Stimulated activated CD8-positive, alpha-beta memory T cell treated with anti-CD3 and anti-CD28 coated beads, Interleukin-15, amount 100 ng/mL, for 4 hours (primary cell): ENCODE measurements at places on chromosomes 16 and 17.

DNA sequence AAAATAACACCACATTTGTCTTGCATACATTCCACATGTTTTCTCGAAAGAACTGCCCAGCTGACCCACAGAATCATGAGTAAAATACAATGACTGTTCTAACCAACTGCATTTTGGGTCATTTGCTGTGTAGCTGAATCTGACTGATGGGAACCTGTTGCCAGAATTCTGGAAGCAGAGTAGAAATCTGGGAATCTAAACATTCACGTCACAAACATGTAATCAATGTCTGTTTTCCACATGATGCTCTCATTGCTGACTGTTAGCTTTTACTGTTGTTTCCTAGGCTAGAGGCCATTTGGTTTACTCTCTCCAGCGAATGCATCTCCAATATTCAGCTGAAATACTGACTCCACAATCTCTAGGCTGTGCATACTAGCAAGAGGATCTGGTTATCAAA, 710.1 kb downstream of the KCNJ2 start:
- no peak for DNase-seq

GRCh38 chr16:12362482-12363458, 386.2 kb downstream of the SNX29 start:
- no peak for DNase-seq

DNA sequence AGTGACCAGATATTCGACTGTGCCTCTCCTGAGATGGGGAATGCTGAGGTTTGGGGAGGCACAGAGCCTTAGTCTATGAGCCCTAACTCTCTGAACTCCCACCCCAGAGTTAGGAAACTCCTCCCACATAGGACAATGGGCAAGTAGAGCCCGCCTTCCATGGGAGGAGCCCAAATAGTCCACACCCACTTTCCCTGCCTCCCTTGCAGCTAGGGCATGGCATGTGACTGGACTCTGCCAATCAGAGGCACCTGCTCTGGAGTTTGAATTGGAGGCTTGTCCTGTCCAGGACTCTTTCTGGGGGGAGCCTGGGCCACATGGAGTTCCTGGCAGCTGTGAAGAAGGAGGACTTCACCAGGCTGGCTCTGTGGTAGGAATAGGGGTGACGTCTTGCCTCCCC, 48.4 kb downstream of the SOCS1 start:
- DNase-seq = no peak

GRCh38 chr16:50195276-50195675, 42.2 kb downstream of the TENT4B start:
- DNase-seq = no peak

- no peak for DNase-seq
Observed at GRCh38 chr16:24037335-24037734, 201.6 kb downstream of the PRKCB start.

DNA sequence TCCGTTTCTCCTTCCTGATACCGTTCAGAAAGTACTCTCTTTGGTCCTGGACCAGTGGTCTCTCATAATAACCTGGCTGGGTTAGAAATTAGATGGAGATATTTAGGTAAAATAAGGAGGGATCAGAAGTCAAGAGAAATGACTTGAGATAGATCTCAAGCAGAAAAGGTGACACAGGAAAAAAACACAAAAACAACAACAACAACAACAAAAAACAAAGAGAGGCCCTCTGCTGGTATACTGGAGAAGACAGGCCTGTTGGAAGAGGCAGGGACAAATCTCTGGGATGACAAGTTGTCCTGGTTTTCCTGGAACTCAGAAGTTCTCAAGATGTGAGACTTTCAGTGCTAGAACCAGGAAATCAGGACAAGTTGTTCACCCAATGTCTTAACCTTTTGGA, 430.5 kb downstream of the SHISA9 start:
- no peak for DNase-seq

DNA sequence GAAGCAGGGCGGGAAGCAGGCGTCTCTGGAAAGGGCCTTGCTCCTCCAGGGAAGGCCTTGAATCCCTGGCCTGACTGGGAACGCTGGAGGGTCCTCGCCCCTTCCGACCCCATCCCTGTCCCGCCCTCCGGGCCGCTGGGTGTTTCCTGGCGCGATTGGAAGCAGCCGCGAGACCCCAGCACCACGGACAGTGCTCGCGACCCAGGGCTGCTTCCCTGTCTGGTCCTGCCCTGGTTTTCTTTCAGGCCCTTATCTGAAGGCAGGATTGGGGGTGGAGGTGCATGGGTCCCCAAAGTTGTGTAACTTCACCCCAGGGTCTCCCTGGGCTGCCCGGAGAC, 2.1 kb downstream of the MGAT5B start:
- DNase-seq = no peak

DNA sequence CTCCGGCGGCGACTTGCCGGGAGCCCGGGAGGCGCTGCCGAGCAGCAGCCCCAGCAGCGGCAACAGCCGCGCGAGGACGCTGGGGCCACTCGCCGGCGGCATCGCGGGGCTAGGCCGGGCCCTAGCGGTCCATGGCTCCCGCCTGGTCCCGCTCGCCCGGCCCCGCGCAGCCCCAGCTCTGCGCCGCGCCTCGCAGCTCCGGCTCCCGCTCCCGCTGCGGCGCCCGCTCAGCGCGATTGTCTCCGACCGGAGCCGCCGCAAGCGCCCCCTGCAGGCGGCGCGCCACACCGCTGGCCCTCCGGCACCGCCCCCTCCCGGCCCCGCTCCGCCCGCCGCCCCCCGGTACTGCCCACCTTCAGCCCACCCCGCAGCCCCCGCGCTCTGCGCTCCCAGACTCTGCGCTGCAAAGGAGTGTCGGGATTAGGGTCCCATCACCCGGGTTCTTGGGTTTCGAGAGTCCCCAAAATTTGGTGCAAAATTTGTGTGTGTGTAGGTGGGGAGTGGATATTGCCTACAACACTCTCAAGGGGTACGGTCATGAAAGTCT, at the start of gene FAM171A2:
TSS of gene FAM171A2 (minus strand) at position 241 of the 547 bp plus-strand sequence. CDS start at position 102, 139 bp downstream.
- DNase-seq = no peak

- no peak for DNase-seq
Observed at GRCh38 chr17:31692027-31692426, 167.0 kb downstream of the COPRS start.

DNA sequence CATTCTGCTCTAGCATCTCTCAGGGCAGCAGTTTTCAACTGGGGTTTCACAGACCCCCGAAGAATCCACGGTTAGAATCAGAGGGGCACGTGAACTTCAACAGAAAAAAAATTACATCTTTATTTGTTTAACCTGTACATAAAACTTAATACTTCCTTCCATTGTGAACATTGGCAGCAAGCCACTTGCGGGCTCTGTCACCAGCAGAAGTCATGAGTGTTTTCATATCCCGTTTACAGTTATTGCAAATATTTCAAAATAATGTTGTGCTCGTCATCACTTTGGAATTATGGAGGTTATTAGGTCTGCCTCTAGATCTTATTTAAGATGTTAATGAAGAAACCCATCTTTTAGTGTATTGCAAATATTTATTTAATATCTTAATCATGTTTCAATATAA, 109.8 kb downstream of the SDR42E1 start:
- no peak for DNase-seq

DNA sequence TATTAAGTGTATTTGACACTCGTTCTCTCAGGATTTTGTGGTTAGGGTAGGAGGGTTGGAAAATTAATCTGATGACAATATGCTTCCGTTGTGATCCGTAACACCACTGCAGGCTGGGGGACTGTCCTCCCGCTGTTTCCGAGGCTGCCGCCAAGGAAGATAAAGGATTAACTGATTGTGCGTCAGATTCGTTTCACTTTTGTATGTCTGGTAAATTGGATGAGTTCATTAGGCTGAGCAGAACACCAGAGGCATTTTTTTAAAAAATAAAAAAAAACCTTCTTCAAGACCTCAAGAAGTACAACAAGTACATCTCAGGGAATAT, 486.7 kb upstream of the SALL1 start:
- DNase-seq = no peak

DNA sequence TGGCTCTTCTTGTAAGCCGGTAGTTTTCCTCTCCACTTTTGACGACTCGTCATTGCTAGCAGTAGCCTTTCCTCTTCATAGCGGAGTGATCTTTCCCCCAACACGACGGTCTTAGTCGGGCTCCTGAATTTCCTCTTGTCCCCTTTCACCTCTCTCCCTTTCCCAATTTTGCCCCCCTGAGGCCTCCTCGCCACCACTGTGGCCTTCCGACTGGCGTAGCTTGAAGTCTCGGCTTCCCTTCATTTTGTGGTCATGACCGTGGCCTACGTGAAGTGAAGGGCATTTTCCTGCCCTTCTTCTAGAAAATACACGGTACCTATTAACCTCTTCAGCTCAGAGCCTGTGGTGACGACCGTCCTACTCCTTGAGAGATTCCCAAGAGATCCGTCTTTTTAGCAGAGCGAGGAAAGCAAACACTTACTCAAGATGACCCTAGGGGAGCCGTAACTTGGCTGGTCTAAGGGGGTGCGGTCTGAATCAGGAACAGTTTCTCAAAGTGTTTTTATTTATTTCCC, 787 bp downstream of the PRKAR1A start:
- DNase-seq = no peak

- no peak for DNase-seq
Observed at GRCh38 chr17:63140255-63140654, 174.2 kb downstream of the TANC2 start.

DNA sequence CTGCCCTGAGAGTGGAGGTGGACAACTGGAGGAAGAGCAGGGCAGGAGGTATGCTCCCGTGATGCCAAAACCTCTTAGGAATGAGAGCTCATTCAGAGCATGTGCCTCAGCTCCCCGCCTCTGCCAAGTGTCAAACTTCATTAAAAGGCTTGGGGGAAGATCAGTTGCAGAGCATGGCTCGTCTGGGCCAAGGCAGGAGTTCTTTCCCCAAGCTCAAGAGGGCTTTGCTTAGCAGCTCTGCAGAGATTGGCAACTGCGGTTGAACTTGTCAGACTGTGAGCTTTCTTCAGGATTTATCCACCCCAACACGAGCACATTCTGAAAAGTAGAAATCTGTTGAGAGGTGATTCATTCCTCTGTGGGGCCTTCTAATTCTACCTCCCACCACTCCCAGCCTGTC, 248.1 kb downstream of the HS3ST3A1 start:
- no peak for DNase-seq

GRCh38 chr16:82506692-82507670, 119.8 kb upstream of the CDH13 start:
- no peak for DNase-seq

GRCh38 chr16:66874079-66874775, 6.1 kb upstream of the PDP2 start:
- no peak for DNase-seq

- DNase-seq = no peak
Observed at GRCh38 chr16:58411736-58412614, 19.7 kb downstream of the GINS3 start.

- DNase-seq = no peak
Observed at GRCh38 chr17:28925912-28926365, 23.1 kb upstream of the DHRS13 start.

DNA sequence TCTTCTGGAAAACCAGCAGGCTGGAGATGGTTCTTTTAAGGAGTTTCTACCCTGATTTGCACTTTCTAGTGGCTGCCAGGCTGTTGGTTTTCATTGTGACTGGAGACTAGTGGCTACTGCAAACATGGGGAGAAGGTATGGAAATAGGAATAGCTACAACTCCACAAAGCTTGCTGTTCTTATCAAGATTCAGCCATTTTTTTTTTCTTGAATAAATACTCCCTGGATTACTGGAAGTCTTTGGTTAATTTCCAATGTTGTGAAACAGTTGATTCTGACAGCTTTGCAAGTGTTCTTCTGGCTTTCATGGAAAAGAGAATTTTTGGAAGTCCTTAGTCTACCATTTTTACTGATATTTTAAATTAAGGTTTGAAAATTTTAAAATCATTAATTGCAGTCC, 277.7 kb downstream of the HS3ST3A1 start:
- no peak for DNase-seq

DNA sequence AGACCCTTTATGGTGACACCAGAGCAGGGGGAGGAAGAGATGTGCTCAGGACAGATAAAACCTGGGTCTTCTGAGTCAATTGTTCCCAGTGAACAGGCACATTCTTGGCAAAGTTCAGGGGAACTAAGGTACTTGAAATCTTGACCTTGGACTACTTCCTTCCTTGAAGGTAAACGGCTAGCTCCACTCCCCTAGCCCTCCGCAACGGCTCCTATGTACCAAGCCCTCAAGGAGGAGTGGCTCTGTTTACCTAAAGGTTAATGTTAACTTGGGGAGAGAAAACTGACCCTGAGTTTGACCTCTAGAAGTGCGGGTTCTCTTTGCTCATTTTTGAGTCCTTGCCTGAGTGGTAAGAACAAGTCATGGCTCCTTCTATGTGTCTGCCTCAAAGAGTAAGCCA, 7.8 kb downstream of the TTLL6 start:
- DNase-seq = no peak

DNA sequence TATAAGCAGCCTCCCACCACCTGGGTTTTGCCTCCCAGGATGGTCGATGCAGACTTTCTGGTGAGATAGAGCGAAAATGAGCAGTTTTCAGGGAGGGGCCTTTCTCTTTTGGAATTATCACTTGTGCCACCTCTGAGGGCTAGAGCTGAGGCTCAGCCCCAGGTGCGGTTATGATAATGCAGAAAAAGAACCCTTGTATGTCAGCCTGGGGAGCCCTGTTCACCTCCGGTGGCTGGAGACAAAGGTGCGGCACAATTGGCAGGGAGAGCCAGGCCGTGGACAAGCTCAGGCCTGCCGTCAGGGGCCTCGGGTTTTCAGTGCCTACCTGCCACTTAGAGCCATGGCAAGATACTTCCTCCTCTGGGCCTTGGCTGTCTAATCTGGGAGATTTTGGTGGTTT, 4.4 kb downstream of the SCPEP1 start:
- no peak for DNase-seq

- no peak for DNase-seq
Observed at GRCh38 chr16:243348-243747, 8.7 kb downstream of the FAM234A start.
